ENCODE measurements at places on chromosomes 12 and 14. TPM values are rescaled to one million over a fixed set of nuclear protein-coding genes. Genes with fewer than 3 reads are reported as not detected.

GRCh38 chr12:71142016-71142415 lies 15.8 kb downstream of the TSPAN8 start:
- DNase-seq, result no peak

DNA sequence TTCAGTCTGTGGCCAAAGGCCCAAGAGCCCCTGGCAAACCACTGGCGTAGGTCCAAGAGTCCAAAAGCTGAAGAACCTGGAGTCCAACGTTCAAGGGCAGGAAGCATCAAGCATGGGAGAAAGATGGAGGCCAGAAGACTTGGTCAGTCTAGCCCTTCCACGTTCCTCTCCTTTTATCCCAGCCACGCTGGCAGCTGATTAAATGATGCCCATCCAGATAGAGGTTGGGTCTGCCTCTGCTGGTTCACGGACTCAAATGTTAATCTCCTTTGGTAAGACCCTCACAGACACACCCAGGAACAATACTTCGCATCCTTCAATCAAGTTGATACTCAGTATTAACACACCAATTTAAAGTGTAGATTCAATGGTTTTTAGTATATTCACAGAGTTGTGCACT lies 21.1 kb upstream of the OS9 start:
- no peak for DNase-seq

The JPH4 gene
- total RNA-seq, result not detected

DNA sequence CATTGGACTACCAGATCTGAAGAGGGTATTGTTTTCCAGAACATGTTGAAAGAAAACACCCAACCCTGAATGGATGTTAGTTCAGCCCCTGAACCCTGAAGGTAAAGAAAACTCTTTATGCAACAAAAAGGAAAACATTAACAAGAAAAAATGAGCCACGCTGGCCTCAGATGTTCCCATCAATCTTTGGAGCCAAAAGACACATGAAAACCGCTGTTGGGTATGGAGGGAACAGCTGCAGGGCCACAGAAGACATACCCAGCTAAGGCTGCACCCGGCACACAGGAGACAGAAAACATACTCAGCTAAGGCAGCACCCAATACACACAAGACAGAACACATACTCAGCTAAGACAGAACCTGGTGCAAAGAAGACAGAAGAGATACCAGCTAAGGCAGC lies 51.3 kb upstream of the GALNT9 start:
- DNase-seq, result no peak

DNA sequence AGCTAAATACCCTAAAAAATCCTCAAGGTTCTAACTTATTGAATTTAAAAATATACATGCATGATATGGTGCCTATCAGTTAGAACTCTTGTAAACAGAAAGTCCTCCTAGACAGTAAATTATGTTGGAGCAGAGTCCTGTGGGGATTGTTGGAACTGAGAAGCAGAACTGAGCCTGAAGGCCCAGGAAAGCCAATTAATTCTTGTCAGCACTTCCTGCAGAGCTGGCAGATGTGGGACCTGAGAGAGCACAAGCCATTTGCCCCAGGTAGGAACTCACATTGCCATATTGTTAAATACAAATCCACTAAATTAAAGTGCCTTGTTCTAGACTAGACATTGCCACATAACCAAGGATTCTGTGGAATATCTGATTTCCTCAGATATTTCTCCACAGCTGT lies 117.1 kb downstream of the RTN1 start:
- no peak for DNase-seq

The CNTN1 gene
- total RNA-seq, result 16.1 TPM

DNA sequence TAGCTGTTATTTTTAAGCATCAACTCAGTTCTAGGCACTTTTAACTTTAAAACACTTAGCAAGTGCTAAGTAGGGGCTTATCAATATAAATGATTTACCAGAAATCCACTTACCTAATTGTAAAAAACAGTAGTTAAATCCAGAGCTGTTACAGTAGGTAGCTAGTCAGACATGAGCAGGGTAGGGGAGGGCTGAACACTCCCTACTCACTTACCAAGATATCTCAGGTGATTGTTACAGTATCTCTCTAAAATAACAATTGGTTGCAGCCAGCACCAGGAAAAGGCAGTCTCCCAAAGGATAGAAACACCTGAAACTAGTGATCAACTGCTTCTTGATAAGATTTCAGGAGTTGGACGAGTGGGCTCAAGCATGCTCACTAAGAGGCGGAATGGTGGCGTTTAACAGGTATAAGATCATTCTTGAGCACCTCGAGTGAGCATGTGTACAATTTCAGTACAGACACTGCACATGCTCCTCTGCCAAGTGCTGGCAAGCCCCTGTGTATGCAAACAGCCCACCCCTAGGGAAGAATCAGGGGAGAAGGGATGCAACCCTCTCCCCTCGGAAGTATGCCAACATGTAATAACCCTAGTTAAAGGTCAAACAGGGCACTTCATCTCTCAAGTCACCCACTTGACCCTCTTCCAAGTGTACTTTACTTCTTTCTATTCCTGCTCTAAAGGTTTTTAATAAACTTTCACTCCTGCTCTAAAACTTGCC lies 1113.6 kb upstream of the SEL1L start:
- DNase-seq, result no peak

DNA sequence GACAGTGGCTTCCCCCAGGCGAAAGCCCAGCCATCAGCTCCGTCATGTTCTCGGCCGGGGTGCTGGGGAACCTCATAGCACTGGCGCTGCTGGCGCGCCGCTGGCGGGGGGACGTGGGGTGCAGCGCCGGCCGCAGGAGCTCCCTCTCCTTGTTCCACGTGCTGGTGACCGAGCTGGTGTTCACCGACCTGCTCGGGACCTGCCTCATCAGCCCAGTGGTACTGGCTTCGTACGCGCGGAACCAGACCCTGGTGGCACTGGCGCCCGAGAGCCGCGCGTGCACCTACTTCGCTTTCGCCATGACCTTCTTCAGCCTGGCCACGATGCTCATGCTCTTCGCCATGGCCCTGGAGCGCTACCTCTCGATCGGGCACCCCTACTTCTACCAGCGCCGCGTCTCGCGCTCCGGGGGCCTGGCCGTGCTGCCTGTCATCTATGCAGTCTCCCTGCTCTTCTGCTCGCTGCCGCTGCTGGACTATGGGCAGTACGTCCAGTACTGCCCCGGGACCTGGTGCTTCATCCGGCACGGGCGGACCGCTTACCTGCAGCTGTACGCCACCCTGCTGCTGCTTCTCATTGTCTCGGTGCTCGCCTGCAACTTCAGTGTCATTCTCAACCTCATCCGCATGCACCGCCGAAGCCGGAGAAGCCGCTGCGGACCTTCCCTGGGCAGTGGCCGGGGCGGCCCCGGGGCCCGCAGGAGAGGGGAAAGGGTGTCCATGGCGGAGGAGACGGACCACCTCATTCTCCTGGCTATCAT lies 663 bp downstream of the PTGER2 start:
- no peak for DNase-seq

The SCFD1 gene
- total RNA-seq, result 46.8 TPM

The IL26 gene
- total RNA-seq, result not detected

DNA sequence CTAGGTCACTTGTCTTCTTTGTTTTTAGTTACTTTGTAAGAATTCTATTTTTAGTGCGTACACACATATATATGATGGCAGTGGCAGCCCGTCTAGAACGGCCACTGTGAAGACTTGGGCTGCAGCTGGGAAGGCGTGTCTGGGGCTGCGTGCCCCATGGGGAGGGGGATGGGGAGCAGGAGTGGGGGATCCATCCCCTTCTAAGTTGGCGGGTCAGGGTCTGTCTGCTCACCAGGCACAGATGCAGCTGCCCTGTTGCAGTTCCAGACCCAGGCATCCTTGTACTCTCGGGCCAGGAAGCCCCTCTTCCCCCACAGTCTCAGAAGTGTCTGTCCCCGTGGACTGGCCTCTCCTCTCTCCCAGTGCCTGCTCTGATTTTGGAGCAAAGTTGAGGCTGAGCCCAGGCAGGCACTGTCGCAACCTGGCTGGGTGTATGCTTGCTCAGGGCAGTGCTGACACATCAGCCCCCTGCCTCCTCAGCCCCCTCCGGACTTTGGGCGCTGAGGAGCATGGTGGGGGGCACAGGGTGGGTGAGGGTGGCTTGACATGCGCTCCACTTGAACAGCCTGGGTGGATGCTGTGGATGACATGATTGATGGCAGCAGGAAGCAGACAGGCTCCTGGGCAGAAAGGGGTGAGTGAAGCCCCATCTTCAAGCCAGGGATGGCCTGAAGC lies 271.2 kb upstream of the NAV3 start:
- DNase-seq, result no peak

DNA sequence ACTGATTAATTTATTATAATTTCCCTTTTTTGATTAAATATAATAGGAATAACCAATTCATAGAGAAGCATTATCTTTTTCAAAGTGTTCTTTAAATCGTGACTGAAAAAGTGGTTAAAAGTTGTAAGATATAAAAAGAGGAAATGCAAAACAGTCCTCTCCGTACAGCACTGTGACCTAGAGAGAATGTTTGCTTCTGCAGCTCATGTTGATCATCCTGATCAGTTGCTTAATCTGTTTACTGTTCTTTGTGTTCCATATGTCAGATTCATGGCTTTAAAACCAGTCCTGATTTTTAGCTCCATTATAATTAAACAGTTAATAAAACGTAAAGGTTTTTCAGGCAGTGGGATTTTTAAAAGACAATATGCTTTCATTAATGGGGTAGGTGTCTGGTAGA lies 4.7 kb downstream of the TTC8 start:
- no peak for DNase-seq

DNA sequence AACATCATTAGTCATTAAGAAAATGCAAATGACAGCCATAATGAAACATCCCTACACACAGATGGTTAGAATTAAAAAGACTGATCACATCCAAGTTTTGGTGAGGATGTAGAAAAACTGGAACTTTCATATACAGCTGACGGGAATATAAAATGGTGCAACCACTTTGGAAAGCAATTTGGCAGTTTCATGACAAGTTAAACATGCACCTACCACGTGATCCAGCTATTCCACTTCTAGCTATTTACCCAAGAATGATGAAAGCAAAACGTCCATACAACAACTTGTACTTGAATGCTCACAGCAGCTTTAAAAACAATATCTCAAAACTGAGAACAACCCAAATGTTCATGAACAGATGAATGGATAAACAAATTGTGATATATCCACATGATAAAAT lies 77.9 kb upstream of the AVPR1A start:
- DNase-seq, result no peak

DNA sequence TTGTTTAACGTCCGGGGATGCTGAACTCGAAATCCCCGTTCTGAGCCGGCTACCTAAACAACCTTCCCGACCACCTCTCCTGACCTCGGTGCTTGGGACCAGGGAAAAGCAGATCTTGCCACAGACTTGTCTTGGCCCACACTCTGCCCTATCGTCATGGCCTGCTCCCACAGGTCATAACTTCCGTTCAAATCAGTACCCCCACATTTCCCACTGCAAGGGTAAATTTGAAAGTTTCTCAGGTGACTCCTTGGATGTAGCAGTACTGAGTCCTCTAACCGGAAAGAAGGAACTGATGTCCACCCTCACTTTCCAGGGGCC lies 612 bp upstream of the RBM23 start:
- DNase-seq, result no peak

The PLEKHD1 gene
- 0.49 TPM for total RNA-seq

GRCh38 chr12:3432176-3432742 lies 58.7 kb upstream of the PRMT8 start:
- DNase-seq, result no peak

GRCh38 chr12:130651188-130651959 lies 64.7 kb downstream of the RIMBP2 start:
- no peak for DNase-seq

DNA sequence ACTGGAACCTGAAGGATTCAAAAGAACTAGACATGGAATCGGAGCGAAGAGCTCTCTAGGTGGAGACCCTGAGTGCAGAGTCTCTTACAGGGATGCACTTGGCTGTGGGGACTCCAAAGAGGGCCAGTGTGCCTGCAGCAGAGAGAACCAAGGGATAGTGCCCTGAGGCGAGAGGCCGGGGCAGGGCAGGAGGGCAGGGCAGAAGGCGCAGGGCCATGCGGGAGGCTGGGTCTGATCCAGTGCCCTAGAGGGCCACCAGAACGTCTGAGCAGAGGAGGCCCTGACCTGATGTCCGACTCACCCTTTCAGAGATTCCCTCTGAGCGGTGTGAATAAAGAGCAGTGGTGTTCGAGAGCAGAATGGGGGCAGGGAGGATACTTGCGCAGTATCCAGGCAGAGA lies 205.4 kb upstream of the FKBP4 start:
- DNase-seq, result no peak

DNA sequence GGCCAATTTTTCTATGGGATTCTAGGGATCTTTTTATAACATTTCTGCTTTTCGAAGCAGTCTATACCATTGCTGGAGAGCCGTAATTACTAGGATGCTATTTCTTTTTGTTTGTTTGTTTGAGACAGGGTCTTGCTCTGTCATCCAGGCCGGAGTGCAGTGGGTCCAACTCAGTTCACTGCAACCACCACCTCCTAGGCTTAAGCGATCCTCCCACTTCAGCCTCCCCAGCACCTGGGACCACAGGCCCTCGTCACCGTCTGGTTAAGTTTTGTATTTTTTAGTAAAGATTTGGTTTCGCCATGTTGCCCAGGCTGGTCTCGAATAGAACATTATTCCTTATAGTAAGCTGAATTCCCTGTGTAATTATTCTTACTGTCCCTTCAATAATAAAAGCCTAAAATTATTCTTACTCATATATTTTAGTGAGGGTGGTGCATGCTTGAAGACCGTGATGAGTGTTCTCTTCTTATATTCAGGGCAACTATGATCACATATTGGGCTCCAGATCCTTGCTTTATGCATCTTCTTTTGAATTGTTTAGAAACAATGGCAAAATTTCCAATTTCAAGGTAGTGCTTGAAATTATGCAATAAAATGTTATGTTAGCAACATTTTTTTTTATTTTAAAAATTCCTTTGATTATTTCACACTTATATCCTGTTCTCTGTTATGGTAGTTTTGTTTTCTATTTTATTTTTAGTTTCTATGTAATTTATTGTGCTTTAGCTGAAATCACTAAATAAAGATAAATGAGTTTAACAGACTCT lies 66.2 kb downstream of the CRADD start:
- no peak for DNase-seq

DNA sequence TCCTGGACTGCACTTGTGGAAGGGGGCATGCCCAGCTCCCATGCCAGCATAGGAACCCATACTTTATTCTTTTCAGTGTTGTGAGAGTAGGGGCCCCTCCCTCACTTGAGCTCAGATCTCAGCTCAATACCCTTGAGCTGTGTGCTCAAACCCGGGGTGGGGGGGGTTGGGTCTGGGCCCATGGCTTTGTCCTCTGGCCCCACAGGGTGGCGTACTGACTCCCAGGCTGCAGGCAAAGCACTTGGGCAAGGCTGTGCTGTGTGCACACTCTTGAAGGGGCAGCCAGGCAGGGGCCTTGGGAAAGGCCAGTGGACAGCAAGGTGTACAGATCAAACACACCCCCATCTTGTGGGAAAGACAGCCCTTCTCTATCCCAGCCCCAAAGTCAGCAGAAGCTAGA lies 81.8 kb downstream of the WIF1 start:
- DNase-seq, result no peak

Measured in thoracic aorta (tissue), 2 donors.